Stimulated activated CD4-positive, alpha-beta T cell treated with anti-CD3 and anti-CD28 coated beads, Interleukin-1b, Interleukin-23, amount 100 ng/mL, for 24 hours (primary cell): ENCODE measurements at places on chromosomes 12 and 14.

- no peak for DNase-seq
Measured at GRCh38 chr12:113820842-113821241, 145.3 kb downstream of the RBM19 start.

DNA sequence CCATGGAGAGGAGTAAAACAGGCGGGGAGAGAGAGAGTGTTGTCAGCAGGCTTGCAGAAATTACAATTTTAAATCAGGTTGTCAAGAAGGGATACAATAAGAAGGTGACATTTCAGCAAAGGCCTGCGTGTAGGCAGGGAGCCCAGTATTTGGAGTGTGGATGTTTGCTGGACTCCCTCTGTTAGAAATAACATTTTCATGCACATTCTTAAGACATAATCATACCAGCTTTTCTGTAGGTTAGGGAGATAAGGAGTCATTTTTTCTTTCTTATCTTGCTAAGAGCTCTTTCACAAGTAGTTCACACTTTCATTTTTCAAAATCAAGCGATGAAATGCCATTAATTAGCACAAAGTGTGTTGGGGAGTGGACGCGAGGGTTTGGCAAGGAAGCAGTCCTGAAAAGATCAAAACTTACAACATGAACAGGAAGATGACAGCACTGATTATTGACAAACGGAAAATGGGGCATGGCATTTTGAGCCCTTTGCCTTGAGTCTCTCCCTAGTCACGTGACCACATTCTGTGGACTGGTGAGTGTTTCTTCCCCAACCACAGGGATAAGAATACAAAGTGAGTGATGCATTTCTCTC, 160.2 kb downstream of the DAD1 start:
- no peak for DNase-seq

DNA sequence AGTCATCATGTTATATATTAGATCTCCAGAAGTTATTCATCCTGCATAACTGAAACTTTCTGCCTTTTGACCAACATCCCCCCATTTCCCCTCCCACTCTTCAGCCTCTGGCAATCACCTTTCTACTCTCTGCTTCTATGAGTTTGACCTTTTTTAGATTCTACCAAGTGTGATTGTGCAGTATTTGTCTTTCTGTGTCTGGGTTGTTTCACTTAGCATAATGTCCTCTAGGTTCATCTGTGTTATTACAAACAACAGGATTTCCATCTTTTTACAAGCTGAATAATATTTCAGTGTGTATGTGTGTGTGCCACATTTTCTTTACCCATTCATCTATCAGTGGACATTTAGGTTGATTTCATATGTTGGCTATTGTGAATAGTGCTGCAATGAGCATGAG, 11.2 kb upstream of the WSCD2 start:
- no peak for DNase-seq

DNA sequence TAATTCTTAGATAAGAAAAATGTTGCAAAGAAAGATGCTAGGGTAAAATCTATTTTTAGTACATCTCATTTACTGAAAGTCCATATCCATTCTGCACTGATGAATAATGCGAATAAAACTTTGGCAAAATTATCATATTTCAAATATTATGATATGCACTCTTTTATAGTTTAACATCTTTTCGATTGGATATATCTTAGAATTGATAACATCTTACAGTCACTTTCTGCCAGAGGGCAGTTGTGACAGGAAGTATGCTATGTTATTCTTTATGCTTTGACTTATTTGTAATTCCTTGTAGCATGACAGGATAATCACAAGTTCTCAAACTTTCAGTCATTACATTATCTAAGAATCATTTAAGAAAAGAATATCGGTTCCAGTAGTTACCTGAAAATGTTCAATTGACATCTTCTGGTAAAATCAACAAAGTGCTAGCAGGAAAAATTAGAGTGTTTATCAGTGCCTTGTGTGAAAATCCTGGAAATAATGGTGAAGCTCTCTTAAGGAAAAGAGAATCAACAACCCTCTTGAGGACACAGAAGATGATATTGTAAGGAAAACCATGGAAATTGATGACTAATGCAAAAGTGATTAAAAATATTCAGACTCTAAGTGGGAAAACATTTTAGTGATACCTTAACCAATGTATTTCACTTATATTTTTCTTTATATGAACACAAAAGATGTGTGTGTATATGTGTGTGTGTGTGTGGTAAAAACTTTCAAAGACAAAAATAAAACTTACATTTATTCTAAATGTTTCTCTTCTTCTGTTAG, 95.5 kb downstream of the SLC6A15 start:
- DNase-seq = no peak

DNA sequence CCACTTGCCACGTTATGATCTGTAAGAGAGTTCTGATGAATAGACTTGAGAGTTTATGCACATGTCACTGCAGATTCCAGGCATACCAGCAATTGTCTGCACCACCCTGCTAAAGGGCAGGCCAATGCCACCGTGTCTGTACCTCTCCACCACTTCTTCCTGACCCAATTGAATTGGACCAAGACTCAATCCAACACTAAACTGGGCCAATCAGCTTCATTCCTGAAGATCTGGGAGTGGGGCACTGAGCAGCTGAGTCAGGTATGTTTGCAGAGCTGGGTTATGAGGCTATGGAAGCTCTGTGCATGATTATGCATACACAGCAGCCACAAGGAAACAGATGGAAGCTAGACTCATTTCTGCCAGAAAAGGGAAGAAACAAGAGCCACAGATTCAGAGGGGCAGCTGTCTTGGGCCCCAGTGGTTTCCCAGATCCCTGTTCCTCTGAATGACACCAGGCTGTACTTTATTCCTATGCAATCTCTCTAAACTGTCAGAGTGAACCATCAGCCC, 28.0 kb downstream of the DAO start:
- DNase-seq = no peak

- no peak for DNase-seq
Measured at GRCh38 chr12:100359822-100360221, 2.9 kb downstream of the SLC17A8 start.

DNA sequence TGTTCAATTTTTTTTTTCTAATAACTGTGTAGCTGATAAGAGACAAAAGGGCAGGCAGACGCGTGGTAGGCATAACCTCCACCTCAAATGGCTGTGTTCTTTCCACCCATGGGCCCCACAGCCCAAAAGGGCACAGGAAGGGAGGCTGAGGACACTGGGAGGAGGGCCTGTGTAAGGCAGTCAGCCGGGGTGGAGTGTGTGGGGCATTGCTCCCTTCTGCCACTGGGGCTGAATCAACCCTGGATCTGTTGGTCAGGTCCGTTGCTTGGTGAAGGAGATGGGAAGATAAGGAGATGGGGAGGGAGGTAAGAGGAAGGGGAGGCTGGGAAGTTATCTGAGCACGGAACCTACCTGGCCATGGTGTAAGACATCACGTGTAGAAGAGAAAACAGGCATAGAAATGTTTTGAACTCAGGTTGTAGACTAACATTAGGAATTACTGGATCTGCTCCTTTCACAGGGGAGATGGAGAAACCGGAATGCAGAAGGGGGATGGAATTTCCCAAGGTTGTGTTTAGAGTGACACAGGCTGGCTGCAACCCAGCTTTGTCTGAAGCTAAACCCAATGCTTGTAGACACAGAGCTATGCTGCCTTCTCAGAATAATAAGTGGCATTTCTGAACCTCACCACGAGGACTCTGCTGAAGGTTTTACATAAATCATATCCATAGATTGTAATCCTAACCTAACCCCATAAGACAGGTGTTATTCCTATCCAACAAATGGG, 138.5 kb upstream of the NOS1 start:
- DNase-seq = no peak

DNA sequence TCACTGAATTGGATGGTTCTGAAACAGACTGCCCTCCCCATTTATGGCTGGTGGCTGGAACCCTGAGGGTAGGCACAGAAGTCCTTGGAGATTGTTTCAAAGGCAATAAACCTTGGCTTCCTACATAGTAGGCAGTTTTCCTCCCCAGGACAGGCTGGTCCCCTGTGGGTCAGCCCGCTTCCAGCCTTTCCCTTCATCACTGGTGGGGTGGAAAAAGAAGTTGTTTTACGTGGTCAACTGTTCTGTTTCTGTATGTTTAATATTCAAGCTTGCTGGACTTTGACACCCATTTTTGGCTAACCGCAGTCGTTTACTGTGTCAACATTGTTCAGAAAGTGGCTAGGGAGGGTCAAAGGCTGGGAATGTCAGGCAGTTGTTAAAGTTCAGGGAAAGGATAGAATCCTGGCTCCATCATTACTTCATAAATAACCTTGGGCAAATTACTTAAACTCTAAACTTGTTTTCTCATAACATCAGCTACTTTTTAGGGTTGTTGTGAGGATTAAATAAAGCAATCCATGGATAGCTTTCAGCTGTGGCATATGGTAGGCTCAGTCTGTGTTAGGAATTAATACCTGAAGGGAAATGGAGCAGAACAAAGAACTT, 2.4 kb downstream of the KLHDC2 start:
- DNase-seq = no peak

DNA sequence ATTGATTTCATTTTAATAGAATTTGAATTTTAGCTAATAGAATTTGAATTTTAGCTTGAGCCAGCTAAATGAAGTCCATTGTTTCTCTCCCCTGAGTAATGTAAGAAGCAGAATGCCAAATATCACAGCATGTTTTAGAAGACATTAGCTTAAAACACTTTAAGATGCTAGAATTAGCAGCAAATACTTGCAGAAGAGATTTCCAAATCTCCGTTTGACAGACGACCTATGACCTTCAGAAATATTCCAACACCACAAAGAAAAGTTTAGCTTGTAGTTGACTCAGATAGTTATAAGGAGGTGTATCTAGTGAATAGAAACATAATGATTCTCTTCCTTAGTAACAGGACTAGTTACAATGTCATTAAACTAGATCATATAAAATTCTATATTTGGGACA, 51.7 kb upstream of the MYF6 start:
- no peak for DNase-seq

DNA sequence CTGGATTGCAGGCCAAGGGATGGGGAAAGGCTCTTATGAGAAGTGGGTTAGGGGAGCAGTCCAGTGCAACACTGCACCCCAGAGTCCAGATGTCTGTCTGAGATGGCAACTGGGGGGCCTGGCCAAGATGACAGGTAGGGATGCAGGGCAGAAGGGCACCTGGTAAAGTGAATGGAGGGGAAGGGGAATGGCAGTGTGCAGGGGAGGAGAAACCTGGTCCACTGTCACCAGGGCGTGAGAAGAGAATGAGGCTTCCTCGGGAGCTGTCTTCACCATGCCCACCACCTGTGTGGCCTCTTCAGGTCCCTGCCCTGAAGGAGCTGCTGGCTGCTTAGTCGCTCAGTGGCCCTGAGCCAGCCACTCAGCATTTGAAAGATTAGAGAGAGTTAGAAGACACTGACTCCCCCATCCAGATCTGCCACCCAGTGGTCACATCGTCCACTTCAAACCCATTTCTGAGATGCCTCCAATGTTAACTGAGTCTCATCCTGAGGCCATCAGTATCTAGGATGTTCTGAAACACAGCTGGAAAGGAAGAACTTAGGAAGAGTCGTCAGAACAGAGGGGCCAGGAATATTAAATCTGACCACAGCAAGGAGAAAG, 57.3 kb downstream of the PLEKHG3 start:
- DNase-seq = no peak

DNA sequence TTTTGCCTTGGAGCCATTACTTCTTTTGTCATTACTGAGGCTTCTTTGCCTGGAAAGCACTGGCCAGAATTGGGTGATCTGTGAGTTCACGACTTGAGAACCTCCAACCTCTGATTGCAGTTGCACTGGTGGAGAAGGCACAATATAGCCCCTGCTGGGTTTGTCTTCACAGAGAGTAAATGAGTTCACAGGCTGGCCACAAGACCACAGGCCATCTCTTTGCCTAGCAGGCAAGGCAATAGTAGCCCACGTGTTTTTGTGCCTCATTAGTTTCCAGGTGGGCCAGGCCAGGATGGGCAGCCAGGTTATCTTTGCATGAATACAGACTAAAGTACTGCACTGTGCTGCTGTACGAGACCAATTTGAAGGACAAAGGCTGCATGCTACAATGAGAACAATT, 468.8 kb downstream of the NRXN3 start:
- no peak for DNase-seq

DNA sequence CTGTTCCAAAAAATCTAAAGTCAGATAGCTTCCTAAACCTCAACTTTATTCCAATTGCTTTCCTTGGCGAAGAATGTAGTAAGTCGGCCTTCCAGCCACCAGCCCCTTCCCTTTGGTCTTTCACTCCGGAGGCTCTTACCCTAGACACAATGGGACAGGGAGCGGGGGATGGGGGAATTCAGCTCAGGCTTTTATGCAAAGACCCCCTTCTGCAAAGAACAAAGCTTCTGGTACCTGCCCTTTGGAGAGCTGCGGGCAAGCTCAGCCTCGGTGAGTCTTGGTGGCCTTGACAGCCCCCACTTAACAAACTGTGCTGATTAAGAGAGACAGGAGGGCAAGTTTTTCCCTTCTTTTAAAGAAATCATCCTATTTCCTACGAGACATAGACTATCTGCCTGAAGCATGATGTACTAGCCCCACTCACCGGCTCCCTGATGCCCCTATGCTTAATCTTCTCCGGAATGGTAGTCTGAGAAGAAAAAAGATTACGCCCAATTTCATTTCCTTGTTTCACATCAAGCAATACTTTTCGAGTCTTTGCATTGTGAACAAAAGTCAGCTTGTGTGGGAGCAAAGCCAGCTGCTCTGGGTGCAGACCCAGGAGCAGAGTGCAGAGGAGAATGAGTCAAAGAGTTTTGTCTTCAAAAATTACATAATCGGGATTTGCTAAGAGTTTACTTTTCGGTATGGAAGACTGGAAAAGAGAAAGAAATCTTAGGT, 1.5 kb upstream of the NANOG start:
- DNase-seq = no peak

DNA sequence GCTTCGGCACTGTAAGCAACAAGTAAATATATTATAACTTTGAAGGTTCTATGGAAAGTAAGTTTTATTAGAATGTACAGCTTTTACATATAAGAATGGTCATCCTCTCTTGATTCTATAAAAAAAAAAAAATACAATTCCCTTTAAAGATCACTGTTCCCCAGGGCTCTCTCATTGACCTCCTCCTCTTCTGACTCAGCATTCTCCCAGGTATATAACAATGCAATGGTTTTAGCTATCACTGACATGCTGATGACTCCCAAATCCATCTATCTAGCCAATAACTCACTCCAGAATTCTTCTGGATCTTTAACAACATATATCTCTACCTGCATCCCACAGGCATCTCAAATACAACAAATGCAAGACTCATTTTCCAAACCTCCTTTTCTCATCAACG, 62.7 kb downstream of the EEA1 start:
- DNase-seq = no peak

DNA sequence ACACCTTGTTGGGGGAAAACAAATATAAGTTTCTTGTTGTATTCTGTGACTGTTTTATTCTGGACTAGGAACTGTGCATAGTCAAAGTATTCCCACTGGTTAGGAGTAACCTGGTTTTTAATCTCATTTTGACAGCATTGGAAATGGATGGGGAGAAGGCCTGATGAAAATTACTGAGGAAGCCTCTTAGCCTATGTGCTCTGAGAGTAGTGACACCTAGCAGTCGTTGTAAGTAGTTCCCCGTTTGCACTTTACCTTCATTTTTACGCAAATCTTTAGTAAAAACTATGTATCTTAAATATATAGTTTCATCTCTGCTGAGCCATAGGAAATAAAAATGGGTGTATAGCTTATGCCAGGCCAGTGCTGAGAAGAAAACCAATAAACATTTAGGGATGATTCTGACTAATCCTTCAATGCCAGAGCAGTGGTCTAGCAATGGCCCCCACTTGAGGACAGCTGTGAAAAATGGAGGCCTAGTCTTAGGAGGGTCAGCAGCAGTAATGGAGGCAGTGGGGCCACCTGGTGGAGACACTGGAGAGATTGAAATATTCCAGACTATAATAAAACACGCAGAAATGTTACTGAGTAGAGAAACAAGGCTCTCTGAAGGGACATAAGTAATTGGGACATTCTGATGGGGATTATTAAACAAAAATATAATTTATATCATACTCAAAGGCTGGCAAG, 133.2 kb upstream of the NOVA1 start:
- DNase-seq = no peak

GRCh38 chr12:11854011-11854499, 204.6 kb downstream of the ETV6 start:
- DNase-seq = no peak
